Stimulated activated CD4-positive, alpha-beta T cell treated with anti-CD3 and anti-CD28 coated beads, Interleukin-12 subunit alpha, Interleukin-12 subunit beta, amount 100 ng/mL, for 24 hours (primary cell): ENCODE measurements at places on chromosomes 2 and 18.
A peak's percentile ranks its signal among the peaks of the same experiment; 100 is the strongest.

DNA sequence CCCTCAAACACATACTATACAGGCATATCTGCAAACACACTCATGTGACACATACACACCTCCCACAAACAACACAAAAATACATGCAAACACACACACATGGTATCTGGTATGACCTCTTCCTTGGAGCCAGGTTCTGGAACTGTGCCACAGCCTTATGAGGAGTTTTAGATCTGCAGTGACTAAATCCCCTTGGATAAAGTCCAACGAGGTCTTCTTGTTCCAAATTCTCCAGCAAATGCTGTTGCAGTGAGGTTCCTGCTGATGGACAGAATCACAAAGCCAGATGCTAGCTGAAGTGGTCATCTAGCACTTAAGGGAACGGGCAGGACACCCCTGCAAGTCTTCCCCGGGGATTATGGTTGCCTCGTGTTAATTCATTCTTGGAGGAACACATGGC is 54.5 kb upstream of the DAPL1 start:
- DNase-seq, result no peak

DNA sequence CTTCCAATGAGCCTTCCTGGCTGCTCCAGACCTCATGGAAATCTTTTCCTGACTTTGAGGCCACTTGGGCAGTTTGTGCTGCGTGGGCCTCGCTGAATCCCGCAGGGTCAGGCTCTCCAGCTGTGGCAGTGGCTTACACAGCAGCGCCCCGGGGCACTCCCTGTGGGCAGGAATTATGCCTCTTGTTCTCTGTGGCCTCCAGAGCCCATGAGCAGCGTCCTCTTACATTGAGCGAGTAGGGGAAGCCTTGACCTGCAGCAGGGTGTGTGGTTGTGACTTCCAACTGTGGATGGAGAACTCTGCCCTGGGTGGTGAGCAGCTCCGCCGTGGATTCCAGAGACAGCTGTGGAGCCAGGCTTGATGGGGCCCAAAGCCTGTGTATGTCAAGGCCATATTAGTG is 180.8 kb downstream of the GLI2 start:
- no peak for DNase-seq

DNA sequence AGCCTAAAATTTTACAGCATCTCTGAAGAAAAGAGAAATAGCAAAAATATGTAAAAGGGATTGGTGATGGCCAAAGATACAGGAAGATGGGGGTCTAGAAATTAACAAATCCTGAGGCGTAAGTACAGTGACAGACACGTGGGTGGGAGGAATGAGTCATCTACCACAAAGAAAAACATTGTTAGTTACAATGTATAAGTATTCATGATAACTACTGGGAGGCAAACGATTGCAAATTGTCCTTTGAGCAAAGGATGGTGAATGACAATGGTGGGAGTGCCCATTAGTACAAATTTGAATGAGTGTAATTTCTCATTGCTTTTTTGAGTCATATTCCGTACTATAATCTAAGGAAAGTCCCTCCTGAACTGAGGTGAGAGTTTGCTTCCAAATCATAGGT is 809.0 kb upstream of the FAM98A start:
- DNase-seq, result no peak

DNA sequence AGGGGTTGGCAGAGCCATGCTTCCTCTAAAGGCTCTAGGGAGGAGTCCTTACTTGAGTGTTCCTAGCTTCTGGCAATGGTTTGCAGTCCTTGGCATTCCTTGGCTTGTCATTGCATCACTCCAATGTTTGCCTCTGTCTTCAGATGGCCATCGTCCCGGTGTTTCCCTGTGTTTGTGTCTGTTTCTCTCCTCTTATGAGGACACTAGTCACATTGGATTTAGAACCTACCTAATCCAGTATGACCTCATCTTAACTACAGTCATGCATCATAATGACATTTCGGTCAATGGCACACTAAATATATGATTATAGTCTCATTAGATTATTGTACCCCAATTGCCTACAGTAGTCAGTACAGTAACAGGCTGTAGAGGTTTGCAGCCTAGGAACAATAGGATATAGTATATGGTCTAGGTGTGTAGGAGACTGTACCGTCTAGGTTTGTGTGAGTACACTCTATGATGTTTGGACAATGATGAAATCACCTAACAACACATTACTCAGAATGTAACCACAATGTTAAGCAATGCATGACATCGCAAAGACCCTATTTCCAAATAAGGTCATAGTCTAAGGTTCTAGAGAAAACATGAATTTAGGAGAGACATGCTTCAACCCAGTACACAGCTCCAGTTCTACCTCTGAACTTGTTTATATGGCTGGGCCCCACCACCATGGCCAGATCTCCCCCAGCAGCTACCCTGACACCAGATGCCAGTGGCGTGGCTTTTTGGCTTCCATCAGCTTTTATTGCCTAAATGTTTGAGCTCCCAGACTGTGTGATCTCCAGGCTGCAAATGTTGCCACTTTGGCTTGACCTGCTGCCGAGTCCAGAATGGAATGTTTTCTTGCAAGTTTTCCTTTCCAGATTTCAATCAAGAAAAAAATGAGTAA is 22.1 kb downstream of the SRD5A2 start:
- DNase-seq, result no peak

GRCh38 chr2:59575191-59575590 is 978.3 kb downstream of the BCL11A start:
- DNase-seq, result no peak

DNA sequence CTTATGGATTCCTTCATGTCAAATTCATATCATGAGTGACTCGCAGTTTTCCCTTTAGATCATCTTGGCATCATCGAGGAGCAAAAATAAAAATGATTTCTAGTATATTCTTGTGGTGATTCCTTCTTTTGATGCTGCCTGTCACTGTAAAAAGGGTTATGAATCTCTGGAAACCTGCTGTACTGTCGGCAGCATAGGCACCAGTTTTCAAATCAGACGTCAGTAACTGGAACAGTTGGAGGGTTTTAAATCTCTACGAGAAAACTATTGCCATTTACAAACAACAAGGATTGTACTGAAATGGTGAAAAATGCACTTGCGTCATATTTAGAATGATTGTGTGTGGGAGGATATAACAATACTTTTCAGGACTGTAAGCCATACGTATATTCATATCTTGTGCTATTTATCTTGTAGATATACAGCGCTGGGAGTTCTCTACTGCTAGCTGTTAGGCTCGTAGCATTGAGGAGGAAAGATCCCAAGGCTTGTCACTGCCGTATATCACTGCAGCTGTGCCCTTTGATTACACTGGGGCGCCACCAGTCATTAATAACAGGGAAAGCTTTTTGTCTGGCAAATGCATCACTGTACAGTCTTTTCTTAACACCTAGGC is 320.7 kb downstream of the MTX2 start:
- no peak for DNase-seq

GRCh38 chr2:180657054-180657453 is 323.4 kb upstream of the UBE2E3 start:
- DNase-seq, result no peak

DNA sequence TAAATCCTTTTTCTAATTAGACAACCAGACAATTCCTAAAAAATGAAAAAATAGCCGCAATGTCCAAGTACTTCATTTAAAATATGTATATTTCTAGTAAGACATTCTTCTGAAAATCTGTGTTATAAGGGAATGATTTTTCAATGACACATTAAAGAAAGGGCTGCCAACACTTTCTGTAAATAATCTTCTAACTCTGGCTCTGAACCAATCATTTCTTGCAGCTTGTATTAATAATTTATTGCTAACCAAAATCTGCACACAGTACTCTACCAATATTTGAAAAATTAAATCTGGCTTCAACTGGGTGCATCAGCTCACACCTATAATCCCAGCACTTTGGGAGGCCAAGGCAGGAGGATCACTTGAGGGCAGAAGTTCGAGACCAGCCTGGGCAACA is 8.3 kb downstream of the NFU1 start:
- no peak for DNase-seq

DNA sequence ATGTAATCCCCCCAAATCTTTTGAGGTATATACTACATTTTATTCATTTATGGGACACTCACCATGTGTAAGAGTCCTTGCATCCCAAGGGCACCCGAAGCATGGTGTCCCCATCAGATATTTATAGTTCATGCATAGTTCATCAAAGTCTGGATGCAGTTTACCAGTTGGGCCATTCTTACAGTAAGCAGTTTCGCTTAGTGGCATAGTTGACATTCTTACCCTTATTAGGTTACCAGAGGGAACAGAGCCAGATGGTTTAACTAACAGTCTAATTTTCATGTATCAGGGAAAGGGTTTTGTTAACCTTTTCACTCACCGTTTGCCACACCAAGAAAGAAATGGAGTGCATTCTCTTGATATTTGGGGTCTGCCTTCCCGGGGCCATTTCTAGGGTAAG is 7.1 kb downstream of the ZNF407 start:
- no peak for DNase-seq

DNA sequence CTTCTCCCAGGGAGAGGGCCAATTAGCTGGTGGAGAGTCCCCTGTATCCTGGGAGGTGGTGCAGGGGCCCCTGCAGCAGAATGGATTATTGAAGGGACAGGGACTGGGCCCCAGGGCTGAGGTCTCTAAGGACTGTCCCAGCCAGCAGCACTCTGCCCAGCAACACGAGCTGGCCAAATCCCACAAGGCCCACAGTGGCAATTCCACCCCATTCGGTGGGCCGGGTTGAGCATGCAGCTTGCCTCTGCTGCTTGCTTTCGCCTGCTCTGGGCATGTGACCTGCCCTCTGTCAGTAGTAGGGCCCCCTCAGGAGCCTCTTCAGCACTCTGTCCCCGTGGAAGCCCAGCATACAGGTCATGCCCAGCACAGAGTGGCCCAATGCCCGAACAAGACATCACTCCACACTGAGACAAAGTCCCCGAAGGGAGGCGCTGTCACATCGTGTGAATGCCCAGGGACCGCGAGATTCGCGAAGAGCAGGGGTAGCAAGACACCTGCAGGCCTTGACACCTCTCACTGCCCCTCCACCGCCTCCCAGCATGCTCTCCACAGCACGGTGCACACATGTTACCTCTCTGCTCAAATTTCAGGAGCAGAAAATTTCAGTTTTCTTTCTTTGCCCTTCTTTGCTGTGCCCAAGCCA is 65.4 kb downstream of the CRACDL start:
- no peak for DNase-seq

- no peak for DNase-seq
These were observed 2.6 kb upstream of the FZD5 start for GRCh38 chr2:207772081-207772843.

GRCh38 chr2:47309952-47310800 is 92.8 kb upstream of the MSH2 start:
- DNase-seq, result no peak

DNA sequence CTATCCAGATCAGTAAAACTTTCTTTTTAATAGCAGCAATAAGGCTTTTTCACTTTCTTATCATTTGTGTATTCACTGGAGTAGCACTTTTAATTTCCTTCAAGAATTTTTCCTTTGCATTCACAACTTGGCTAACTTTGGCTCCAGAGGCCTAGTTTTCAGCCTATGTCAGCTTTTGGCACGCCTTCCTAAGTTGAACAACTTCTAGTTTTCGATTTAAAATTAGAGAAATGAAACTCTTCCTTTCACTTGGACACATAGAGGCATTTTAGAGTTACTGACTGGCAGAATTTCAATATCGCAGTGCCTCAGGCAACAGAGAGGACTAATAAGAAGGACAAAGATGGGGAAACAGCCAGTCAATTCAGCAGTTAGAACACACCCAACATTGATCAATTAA is 577.4 kb downstream of the DSC3 start:
- no peak for DNase-seq

GRCh38 chr2:99878581-99879350 is 263.6 kb downstream of the AFF3 start:
- DNase-seq, result no peak

DNA sequence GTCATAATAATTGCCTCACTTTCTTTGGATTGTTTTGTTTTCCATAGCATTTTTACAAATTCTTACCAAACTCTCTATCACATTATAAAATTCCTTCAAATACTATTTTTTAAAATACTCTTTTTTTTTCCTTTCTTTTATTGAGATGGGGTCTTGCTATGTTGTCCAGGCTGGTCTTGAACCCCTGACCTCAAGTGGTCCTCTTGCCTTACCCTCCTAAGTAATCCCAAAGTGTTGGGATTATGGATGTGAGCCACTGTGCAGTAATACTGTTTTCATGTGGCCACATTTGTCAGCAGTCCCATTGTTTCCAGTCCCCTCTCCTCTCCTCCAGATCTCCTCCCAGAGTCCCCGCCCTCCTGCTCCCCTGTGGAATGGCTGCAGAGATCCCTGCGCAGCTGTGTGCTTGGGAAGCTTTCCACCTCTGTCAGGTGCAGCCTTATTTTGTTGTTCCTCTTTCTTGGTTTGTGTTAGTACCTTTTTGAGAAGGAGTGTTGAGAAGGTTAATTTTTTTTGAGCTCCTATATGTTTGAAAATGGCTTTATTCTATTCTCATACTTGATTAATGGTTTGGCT is 227.3 kb downstream of the LOXHD1 start:
- DNase-seq, result no peak

- peak; percentile 6 for DNase-seq
These were observed 1.3 kb downstream of the GORASP2 start for GRCh38 chr2:170930131-170930990.

- DNase-seq, result no peak
These were observed 71.3 kb downstream of the LRPPRC start for GRCh38 chr2:43924463-43924862.

GRCh38 chr2:182047544-182047943 is 61.9 kb downstream of the PPP1R1C start:
- no peak for DNase-seq

DNA sequence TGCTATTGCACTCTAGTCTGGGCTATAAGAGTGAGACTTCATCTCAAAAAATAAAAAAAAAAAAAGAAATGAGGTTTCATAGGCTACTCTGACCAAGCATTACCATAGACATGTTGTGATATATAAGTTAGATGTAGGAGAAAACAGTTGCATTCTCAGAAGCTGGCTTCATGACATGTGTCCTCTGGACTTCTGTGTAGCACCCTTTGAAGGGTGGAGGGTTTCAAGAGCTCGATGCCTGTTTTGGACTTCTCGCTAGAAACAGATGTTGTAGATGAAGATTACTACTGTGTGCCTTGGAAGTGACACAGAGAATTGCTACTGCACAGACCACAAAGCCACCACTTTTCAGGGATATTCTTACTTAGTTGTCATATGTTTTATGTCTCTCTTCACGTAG is 91.0 kb downstream of the TMEM247 start:
- no peak for DNase-seq

- no peak for DNase-seq
These were observed 16.5 kb upstream of the KLHL23 start for GRCh38 chr2:169716938-169717690.

GRCh38 chr2:160970052-160970965 is 189.9 kb upstream of the TANK start:
- no peak for DNase-seq

GRCh38 chr2:30046979-30047378 is 99.8 kb upstream of the YPEL5 start:
- no peak for DNase-seq

DNA sequence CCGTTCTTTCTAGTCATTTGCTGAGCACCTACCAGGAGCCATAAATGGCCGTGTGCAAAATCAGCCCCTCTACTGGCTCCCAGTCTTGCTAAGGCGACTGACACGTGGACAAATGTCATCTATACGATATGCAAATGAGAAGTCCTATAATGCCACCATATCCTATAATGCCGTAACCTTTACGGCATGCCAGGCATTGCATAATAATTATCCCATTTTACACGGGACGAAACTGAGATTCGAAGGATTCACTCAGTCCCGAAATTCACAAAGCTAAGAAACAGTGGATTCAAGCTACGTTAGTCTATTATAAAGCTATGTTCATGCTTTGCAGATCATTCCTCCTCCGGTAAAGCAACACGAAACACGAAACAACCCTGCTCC is 34.1 kb upstream of the RNF149 start:
- DNase-seq, result no peak
